ENCODE measurements at places on chromosomes 1 and 21. TPM values are rescaled to one million over a fixed set of nuclear protein-coding genes. Genes with fewer than 3 reads are reported as not detected.

DNA sequence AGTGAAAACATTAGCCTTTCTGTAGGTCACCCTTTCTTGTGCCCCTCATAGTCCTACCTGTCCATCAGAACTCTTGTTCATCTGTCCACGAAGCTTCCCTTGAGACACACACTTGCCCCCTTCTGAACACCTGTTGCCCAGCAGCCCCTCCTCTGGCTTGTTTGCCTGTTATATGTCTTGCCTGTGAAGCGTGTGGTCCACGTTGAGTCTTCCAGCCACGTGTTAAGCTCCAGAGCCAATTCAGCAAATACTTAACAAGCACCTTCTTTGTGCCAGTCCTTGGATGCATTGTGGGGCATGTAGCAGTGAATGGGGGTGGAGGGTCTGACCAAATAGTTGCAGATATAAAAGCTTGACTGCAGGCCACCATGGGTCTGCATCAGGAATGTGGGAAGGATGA is 66.6 kb downstream of the MAN1C1 start:
- H3K36me3 ChIP-seq = no peaks in the 10 kb centered on the region
- peaks cover 2% of the 10 kb centered on the region for H3K4me1 ChIP-seq
- H3K27ac ChIP-seq = no peak overlapping the region
- H3K27me3 ChIP-seq = no peaks in the 10 kb centered on the region

Gene TMPRSS3
- total RNA-seq = not detected

GRCh38 chr1:173329726-173330125 is 122.6 kb upstream of the TNFSF4 start:
- DNase-seq = no peak
- peaks cover 5% of the 10 kb centered on the region for H3K27me3 ChIP-seq
- H3K27ac ChIP-seq = no peak overlapping the region
- H3K4me3 ChIP-seq = no peak overlapping the region
- no peaks in the 10 kb centered on the region for H3K36me3 ChIP-seq
- H3K4me1 ChIP-seq = no peaks in the 10 kb centered on the region

GRCh38 chr1:57019236-57019839 is 53.5 kb upstream of the C8B start:
- no peaks in the 10 kb centered on the region for H3K36me3 ChIP-seq
- H3K4me1 ChIP-seq = no peaks in the 10 kb centered on the region
- H3K27ac ChIP-seq = no peak overlapping the region
- no peaks in the 10 kb centered on the region for H3K27me3 ChIP-seq
- DNase-seq = no peak
- no peak overlapping the region for H3K4me3 ChIP-seq

DNA sequence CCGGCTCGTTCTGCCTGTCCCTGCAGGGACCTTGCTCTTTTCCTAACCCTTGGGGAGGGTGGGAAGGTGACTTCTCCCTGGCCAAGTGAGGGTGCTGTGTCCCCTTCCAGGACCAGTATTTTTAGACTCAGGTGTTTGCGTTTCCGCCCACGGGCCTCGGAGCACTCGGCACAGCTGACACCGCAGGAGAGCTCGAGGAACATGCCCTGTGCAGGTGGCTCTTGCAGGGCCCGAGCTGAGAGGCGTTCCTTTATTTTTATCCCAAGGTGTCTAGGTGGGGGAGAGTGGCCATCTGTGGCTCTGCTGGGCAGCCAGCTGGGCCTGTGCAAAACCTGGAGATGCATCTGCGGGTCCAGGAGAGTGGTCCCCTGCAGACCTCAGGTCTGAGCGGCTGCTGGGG is 16.0 kb downstream of the PLCH2 start:
- H3K27ac ChIP-seq = no peak overlapping the region
- no peaks in the 10 kb centered on the region for H3K4me1 ChIP-seq
- DNase-seq = no peak
- H3K36me3 ChIP-seq = no peaks in the 10 kb centered on the region

Gene TOR3A
- 36.1 TPM for total RNA-seq

Gene BEND5
- total RNA-seq = 2.3 TPM

All from esophagus squamous epithelium (tissue), 5 donors.